Effector CD4-positive, alpha-beta T cell (primary cell): ENCODE measurements at places on chromosomes 4 and X.

DNA sequence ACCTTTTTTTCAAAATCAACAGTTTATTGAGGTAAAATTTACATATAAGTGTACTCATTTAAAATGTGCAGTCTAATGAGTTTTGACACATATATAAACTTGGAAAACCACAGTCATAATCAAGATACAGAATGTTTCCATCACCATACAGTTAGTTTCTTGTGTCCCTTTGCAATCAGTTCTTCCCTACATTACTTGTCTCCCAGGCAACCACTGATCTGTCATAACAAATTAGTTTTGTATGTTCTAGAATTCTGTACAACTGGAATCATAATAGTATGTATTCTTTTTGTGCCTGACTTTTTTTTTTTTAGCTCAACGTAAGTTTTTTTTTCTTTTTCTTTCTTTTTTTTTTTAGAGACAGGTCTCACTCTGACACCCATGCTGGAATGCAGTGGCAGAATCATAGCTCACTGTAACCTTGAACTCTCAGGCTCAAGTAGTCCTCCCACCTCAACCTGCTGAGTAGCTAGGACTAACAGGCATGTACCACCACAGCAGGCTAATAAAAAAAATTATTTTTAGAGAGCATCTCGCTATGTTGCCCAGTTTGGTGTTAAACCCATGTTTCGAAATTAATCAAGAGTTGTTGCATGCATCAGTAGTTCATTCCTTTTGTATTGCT lies 26.9 kb downstream of the ARFIP1 start:
- no peak for DNase-seq

GRCh38 chrX:13069771-13070416 lies 25.5 kb upstream of the FAM9C start:
- DNase-seq = no peak

DNA sequence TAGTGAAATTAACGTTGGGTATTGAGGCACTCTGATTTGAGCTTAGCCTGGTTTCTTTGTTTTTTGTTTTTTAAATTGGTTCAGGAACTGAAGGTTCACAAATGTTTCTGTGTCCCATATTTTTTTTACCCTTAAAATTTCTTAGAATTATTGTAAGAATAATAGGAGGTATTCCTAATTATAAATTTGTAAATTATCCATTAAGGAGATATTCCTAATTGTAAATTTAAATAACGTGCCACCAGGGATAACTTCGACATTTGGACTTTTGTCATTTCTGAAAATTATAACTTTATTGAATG lies 1.2 kb downstream of the WWC2 start:
- no peak for DNase-seq

GRCh38 chr4:87559090-87559837 lies 30.1 kb upstream of the SPARCL1 start:
- DNase-seq = peak; percentile 4

DNA sequence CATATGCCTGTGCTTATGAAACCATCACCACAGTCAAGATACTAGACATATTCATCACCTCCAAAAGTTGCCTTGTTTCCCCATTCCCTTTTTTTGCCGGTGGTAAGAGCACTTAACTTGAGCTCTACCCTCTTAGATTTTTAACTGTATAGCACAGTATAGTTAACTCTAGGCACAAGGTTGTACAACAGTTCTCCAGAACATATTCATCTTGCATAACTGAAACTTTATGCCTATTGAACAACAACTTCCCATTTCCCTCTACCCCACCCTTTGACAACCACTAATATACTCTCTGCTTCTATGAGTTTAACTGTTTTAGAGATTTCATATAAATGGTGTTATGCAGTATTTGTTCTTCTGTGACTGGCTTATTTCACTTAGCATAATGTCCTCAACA lies 119.3 kb downstream of the ASB9 start:
- DNase-seq = no peak

DNA sequence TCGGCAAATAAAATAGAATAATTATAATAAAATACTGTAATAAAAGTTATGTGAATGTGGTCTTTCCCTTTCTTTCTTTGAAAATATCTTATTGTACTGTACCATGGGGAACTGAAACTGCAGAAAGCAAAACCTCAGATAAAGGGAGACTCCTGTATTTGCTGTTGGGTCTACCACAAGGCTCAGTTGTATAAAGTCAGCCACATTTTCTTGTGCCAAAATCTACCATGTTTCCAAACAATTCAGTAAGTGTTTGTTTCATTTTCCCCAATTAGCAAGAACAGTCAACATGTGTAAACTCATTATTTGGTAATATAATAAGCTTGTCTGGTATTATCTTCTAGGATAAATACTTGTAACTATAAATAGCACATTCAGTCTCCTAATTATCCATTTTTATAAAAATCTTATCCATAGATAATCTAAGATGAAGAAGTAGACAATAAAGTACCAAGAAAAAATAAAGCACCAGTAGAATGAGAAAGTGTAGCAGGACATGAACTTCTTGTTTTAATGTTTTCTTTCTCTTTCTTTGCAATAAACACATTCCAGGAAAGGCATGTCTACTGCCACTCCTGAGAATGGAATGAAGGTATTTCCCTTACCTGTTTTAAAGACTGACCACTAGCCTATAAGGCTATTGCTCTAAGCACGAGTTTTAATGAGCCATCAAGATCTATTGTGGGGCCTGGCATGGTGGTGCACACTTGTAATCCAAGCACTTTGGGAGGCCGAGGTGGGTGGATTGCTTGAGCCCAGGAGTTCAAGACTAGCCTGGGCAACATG lies 15.0 kb upstream of the OTUD4 start:
- no peak for DNase-seq

DNA sequence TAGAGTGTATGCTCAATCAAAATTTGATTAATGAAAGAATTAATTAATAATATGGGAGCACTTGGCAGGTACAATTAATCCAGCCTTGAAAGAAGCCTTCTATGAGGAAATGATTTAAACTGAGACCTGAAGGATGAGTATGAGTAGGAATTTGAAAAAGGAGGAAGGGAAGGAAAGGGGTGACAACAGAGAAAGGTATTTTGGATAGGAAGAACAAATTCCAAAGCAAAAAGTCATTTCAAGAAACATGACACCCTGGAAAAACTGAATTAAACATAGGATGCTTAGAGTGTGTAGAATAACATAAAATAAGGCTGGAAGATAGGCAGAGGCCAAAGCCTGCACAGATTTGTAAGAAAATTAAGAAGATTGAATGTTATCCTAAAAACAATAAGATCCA lies 29.6 kb downstream of the PHOX2B start:
- DNase-seq = no peak
